ENCODE measurements at places on chromosomes 12 and 14.
A peak's percentile ranks its signal among the peaks of the same experiment; 100 is the strongest.

DNA sequence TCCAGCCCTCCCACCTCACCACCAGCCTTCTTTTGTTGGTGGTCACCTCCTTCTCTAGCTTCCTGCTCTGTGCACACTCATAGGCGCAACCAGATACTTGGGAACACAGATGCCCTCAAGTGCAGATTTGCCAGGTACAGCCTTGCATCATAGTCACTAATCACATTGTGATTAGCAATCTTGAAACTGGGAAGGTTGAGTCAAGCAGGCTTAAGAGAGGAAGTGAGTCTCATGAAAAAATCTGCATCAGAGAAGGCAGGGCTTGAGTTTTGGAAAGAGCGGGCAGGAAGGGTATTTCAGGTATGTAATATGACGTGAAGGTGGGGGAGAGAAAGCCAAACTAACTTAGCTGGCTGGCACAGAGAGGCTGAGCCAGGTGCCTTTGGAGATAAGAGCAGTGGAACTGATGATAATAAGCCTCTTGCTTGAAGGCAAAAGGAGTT is 2.7 kb upstream of the RABGGTA start:
- peak; percentile 73 for DNase-seq

GRCh38 chr14:24398653-24399446 is at the start of gene NYNRIN:
Gene NYNRIN (plus strand): TSS chr14:24399003. CDS start chr14:24399247, 244 bp downstream.
- DNase-seq: no peak

GRCh38 chr12:120998435-120998834 is 17.9 kb downstream of the C12orf43 start:
- no peak for DNase-seq

GRCh38 chr12:18462442-18462841 is 201.1 kb downstream of the PIK3C2G start:
- no peak for DNase-seq

DNA sequence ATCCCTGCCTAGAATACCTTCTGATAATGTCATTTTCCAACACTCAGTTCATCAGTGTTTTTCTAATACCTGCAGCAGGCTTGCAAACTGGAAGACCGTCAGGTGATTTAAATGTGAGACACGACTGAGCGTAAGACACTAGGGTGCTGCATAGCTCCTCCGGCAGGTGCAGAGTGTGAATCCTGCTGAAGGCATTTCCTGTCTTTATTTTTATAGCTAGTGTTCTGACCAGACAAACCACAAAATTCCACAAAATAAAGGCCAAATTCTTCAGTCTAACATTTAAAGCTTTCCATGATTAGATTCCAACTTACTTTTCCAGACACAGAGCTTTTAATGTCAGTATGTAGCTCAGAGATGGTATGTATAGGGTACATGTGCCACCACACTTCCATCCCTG is 70.7 kb downstream of the BBS10 start:
- DNase-seq: no peak

GRCh38 chr14:24900269-24901100 is 149.5 kb downstream of the STXBP6 start:
- DNase-seq: no peak

- DNase-seq: no peak
Measured at GRCh38 chr14:57493467-57494181, at the start of gene CCDC198. Gene CCDC198 (minus strand): TSS chr14:57493857. CDS start chr14:57493715, 142 bp downstream.

DNA sequence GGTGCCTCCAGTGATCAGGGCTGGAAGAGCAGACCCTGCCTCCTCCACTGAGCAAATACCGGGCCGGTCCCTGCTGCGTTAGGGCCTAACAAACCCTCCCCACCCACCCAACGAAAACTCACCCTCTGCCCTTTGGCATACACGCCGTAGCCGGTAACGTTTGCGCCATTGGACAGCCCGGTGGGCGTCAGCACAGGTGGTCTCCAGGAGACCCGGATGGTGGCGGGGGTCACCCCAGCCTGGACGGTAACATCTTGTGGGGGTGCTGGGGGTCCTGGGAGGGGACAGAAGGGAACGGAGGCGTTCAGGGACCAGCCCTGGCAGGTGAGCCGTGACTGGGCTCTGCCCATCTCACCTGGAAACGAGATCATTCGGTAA is 100.5 kb downstream of the PIWIL1 start:
- no peak for DNase-seq

- DNase-seq: no peak
Measured at GRCh38 chr14:60944204-60944603, 36.7 kb downstream of the TRMT5 start.

DNA sequence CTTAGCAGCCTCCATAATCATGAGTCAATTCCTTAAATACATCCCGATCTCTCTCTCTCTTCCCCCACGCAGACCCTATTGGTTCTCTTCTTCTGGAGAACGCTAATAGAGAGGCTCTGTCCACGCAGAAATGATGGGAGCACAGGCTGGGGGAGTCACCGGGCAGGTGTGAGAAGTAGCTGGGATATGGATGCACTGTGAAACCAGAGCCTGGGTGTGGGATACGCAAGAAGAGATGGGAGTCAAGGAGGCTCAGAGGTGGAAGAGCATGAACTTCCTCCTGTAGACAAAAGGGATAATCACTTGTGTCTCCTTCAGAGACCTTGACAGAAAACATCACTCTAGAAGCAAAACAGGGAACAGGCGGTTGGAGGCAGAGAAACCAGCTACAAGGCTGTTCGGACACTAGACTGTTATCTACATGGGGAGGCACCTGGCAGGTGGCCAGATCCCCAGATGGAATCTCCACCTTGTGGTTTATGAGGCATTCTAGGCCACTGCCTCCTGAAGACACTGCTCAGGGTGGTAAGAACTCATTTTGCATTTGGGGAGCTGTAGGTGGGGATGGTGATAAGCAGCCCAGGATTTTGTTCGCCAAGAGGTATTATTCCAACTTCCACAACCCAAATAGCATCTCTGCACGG is 7.2 kb upstream of the SELPLG start:
- DNase-seq: no peak

GRCh38 chr12:107327651-107328182 is 234.4 kb upstream of the CRY1 start:
- no peak for DNase-seq

DNA sequence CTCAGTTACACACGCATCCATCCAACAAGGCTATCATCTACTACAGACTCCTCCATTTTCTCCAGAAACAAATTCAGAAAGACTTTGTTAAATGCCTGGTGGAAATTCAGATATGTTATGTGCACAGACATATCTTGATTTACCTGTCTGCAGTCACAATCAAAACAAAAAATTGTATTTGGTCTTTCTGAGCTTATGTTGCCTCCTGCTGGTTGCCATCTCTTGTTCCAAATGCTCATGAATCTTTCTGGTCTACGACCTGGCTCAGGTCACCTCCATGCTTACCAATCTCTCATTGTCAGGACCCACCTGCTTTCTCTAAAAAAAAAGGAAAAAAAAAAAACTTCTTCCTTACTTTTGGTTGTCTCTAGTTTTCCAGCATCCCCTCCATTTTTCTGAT is 169.2 kb upstream of the PLXNC1 start:
- no peak for DNase-seq

DNA sequence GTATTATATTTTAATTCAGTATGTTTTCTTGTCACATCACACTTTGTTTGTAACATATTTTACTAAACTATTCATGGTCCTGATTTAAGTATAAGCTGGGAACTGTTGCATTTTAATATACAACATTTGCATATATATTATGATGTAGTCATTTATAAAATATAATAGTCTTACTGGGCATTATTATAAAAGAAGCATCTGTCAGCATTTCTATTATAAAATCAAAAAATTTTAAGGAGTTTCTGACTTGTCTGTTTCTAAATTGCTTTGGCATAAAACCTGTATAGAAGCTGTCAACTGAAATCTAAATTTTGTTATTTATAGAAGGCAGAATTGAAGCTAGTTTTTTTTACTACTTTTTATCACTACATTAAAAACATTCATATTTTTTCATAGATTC is 166.6 kb downstream of the NUBPL start:
- no peak for DNase-seq

DNA sequence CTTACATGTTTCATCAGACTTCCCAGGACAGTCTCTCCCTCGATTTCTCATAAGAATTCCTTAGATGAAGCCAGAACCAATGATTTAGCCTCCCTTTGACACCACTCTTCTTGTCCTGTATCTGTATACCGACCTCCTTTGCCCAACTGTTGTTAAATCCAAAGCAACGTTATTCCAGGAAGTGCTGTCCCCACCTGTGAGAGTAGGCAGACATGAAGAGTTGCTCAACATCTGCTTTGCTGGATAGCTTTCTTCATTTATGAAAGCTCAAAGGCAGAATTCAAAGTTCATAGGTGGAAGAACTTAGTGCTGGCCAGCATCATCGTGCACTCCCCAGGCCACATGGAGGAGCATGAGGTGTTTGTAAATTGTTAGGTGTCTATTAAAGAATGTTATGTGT is 55.6 kb downstream of the GTF2A1 start:
- no peak for DNase-seq

DNA sequence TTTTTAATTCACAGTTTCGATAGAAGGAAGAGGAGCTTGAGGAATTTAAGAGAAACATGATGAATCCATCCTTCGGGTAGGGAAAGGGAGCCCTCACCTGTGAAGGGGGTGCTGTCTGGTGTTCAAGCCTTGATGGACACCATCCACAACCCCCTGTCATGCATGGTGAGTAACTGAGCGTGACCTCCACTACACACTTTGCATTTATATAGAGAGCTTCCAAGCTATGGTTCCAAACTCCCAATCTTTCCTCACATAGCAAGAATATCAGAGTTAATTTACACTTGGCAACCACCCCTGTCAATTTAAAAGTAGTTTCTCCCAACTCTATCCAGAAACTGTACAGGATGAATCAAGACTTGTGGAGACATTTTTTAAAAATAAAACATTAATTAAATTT is 13.1 kb upstream of the NID2 start:
- DNase-seq: no peak

DNA sequence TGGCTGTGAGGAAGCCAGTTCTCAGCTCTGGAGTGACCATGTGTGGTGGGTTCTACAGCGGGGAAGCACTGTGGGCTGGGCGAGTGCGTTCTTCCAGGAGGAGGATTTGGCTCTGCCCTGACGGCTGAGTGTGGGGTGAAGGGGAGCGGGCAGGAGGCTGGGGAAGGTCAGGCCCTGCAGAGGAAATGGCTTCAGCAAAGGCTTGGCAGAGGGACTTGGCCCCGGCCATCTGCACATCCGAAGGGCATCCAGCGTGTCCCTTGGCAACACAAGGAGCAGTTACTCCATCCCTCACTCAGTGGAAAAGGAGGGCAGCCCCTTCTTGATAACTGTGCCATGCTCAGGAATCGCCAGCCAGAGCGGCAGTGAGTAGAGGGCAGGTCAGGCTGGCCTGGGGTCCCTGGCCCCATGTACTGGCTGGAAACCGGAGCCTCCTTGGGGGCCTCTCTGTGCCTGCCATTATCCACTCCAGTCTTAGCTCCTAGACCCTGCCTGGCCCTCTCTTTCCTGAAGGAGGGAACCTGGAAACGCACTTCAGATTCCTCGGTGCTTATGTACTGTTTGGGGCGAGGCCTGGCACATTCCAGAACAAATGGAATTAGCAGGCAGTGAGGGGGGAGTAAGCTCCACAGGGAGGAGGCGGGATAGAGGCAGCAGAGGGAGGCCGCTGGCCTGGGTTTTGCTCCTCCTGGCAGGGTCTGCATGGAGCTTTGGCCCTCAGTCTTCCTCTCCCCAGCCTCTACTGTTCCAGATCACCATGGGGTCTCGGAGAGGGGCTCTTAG is 133.6 kb upstream of the NCOR2 start:
- DNase-seq: no peak

DNA sequence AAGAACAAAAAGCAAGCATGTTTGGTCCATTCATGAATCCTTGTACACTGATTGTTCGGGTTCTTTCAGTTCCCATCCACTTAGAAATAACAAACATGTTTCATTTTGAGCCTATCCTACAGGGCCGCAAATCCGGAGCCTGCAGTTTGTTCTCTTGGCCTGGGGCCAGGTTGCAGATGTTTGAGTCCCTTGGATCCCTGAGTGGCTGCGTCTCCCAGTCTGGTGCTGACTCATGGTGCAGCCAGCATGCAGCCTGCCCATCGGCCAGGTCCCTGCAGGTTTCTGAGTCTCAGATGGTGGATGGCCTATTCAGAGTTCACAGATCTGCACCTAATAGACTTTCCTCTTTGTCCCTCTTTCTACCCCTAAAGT is 1.9 kb upstream of the DYNC1H1 start:
- DNase-seq: no peak

- no peak for DNase-seq
Measured at GRCh38 chr14:93784878-93785277, 3.4 kb downstream of the PRIMA1 start.

GRCh38 chr12:91189516-91189915 is 6.9 kb upstream of the DCN start:
- no peak for DNase-seq

- DNase-seq: no peak
Measured at GRCh38 chr12:94147387-94147990, 888 bp upstream of the PLXNC1 start.

DNA sequence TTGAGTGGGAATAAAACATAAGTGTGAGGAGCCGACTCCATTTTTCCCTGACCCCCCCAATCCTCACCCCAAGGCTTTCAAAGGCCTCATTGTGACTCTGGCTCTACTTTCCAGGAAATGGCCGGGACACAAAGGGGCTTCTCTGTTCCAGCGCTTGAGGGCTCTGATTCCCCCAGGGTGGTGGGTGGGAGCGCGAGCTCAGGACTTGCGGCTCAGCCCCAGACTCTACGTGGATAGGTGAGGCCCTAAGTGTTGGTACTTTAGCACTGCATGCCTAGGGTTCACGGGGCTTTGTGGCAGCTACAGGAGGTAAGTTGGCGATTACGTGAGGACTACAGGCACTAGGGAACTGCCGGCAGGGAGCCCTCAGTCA is 553 bp downstream of the CNPY2 start:
- no peak for DNase-seq

- no peak for DNase-seq
Measured at GRCh38 chr14:52961060-52961639, 10.3 kb upstream of the FERMT2 start.

- no peak for DNase-seq
Measured at GRCh38 chr14:22084393-22085281, 411.0 kb upstream of the OR4E1 start.
